ENCODE measurements at places on chromosomes 12 and 14.

DNA sequence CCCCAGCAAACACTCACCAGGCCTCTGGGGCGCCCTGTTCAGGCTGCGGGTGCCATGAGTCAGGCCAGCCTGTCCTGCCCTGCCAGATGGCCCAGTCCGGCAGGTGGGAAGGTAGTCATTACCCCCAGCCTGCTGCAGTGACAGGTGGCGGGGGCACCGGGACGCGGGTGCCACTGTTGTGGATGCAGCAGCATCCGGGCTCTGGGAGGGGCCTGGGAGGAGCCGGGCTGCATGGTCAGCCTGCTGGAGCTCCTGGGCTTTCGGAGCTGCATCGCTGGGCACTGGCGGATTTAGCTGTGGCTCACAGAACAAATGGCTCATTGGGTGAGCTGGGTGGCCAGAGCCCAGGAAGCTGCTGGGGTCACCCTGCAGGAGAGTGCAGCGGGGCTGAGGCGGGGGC is 13.5 kb downstream of the CEP170B start:
- no peak for DNase-seq

GRCh38 chr14:63480599-63480998 is 62.6 kb downstream of the PPP2R5E start:
- DNase-seq: no peak

- no peak for DNase-seq
Measured at GRCh38 chr14:98171654-98172053, 1100.3 kb downstream of the BCL11B start.

DNA sequence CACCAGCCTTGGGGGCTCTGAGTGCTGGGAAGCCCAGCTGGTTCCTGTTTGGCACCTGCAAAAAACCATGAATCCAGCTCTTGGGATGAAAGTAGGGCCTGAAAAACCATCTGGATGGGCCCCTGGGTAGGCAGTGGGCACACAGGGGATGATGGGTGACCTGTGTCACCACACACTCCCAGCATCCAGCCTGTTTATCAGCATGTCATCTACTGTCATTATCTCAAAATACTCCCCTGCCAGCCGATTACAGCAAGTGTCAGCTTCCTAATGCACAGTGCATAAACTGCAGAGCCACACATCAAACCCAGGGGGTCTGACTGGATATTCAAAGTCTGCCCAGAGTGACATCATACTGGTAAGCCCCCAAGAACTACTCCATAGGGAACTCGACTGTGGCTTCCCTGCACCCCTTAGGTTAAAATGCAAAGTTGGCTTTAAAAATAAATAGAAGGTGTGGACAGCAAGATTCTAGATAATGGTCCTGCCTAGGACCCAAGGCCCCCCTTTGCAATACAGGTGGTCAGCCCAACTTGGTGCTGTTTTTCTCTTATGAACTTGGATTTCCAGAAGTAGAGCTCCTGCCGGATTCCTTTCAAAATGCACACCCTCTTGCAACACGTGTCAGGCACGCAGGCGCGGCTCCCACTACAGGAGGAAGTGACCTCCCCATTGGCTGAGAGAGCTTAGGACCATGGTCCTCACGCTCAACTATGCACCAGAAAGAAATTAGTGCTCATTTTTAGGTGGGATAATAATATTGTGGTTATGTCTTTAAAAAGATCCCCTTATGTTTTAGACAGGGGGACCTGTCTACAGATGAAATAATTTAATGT is 94.1 kb downstream of the GCH1 start:
- DNase-seq: no peak

- DNase-seq: no peak
Measured at GRCh38 chr12:57766464-57767304, at the start of gene CYP27B1. Gene CYP27B1 (minus strand): TSS chr12:57767078. CDS start chr12:57767041, 37 bp downstream.

DNA sequence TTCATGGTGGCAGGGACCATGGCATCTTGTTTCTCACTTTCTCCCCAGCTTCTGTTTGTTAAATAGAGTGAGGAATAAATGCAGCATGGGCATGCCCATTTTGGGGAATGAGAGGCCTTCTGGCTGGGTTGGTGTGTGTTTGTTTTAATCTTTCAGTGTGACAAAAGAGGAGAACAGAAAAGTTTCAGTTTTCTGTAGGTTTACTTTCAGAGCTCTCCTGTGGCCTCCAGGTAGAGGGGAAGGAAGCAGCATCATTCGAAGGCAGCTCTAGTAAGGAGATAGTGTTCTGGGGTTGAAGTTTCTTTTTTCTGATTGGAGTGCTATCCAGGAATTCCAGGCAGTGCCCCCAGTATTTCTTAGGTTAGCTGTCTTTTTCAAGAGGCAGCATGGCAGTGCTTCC is 15.3 kb downstream of the MSRB3 start:
- no peak for DNase-seq

GRCh38 chr12:6049992-6050391 is 74.5 kb downstream of the VWF start:
- DNase-seq: no peak

DNA sequence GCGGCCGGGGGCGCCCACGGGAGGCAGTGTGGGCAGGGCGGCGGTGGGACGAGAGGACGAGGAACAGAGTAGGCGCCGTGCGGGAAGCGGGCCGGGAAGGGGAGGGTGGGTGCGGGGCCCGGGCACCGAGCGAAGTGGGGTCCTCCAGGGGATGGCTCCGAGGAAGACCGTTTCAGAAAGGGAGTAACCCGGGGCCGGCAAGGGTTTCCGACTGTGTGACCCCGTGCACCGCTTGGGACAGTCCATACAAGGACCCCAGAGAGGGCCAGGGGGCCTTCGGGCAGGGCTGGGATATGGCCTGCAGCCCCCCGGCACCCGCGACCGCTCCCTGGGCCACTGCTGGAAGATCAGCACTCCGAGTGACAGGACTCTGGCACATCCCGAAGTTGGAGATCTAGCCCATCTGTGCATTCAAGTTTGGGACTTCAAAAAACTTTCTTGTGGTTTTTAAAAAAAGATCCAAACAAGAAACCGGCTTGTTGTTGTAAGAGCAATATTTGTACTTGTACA is 448 bp downstream of the TSPAN9 start:
- DNase-seq: no peak

DNA sequence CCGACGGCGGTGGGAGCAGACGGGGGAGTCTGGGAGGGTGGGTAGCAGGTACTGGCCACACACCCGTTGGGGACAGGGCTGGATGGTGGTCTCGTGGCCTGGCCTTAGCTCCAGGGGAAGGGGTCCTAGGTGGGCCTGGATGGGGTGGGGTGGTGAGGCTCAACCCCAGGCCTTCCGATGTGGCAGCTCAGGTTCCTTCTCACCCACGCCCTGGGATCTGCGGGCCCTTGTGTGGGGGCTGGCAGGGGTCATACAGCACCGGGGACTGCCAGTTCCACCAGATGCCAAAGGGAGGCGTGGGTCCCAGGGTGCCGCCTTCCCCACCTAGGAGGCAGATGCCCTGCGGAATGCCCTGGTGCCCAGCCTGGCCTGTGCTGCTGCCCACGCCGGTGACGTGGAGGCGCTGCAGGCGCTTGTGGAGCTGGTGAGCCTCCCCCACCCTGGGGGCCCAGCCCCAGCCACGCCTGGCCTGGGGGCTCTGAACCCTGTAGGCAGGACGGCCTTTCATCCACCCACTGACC is 21.0 kb downstream of the ASPG start:
- DNase-seq: no peak

- no peak for DNase-seq
Measured at GRCh38 chr14:52021957-52022600, 32.7 kb downstream of the RTRAF start.

DNA sequence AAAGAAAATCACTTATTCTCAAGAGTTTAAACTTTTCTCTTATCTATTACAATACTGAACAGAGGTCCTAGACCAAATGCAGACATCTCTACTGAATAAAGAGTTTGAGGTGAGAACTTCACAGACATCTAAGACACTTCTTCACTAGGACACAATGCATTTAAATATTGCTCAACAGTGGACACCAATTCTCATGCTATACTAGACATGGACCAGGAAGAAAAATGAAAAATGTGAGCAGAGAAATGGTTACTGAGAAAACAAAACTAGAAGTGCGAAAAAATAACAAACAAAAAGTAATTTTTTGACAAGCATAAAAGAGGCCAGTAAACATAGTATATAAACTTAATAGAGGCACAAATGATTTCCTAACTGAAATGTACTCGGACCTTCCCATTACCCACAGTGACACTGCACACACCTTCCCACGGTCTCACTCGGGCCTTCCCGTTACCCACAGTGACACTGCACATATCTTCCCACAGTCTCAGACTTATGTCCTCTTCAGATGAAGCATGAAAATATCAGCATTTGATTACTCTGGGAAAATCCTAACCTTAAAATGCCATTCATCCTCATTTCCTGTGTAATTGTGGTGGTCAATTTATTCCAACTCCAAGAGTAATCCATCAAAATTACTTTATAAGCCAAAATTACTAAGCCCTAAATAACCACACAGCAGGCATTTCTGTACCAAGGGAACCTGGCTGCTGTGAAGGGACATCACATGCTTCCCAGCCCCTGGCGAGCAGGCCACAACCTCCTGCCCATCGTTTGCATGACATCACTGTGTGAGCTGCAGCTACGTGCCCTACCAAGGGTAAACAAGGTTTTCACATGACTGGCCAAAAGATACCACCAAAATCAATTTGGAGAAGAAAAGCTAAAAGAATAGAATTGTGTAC is 6.4 kb downstream of the SLC15A4 start:
- DNase-seq: no peak

- DNase-seq: no peak
Measured at GRCh38 chr14:58797010-58797429, 159.3 kb downstream of the DACT1 start.

- no peak for DNase-seq
Measured at GRCh38 chr12:27333403-27334009, 870 bp downstream of the BMAL2 start.

GRCh38 chr12:92511786-92512185 is 191.0 kb upstream of the PLEKHG7 start:
- no peak for DNase-seq

DNA sequence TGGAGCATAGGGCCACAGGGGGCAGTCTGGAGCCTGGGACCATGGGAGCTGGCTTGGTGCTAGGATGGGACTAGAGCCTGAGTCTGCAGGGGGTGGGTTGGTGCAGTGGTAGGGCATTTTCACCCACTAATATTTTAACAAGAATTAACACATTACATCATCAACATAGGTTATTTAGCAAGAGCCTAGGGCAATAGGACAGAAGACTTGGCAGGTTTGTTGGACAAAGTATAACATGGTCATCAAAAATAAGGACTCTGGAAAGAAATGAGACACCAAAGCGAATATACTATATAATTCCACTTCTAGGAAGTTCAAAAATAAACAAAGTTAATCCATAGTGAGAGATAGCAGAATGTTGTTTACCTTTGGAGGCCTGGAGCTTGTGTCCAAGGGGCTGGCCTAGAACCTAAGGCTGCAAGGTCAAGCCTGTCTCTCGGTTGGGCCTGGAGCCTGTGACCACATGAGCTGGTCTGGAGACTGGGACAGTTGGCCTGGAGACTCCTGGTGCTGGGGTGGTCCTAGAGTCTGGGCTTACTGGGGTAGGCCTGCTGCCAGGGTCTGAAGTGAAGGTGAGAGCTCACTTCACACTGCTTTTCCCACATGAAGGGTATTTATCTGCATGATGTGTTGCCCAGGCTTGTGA is 28.1 kb upstream of the CNOT2 start:
- DNase-seq: no peak

GRCh38 chr12:50806176-50806575 is 36.5 kb upstream of the TMPRSS12 start:
- no peak for DNase-seq

DNA sequence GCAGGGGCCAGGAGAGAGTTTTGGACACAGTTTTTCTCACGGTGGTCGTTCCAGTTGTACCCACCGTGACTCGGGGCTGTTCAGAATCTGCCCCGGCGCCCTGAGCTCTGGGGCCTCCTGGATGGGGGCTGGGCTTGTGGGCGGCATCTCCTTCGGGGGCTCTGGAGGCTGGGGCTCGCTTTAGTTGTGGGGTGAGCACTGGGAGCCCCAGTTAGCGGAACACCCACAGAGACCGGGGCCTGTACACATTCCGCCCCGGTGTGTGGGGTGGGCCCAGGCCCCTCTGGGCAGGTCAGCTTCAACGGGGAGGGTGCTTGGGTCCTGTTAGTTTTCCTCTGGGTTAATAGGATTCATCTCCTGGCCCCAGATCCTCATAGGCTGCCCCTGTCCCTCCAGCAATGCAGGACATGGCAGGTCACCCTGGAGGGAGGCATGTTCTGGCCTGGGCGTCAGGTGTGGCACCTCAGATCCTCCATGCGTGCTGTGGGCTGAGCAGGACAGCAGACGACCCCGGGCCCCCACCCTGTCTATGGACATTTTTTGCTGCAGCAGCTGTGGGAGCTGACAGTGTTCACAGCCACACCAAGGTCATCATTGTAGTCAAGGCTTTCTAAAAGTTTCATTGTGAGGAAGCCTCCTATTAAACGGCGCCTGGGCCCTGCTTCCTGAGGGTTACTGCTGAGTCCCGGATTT is 393.2 kb downstream of the TMEM121 start:
- no peak for DNase-seq

DNA sequence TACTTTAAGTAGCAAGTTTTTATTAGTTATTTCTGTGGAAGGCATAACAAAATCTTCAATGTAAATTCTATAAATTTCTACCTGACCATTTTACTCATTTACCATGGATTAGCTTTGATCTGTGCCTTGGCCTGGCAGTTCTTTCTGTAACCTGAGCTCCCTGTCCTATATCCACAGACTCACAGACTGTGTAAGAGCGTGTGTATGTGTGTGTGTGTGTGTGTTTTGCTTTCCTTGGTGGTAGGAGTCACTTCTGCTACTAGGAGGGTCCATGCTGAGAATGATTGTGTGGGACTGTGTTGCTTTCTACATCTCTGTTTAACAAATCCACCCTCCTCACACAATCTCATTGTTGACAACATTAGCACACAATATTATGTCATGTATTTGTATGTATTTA is 221.2 kb upstream of the PELI2 start:
- no peak for DNase-seq

DNA sequence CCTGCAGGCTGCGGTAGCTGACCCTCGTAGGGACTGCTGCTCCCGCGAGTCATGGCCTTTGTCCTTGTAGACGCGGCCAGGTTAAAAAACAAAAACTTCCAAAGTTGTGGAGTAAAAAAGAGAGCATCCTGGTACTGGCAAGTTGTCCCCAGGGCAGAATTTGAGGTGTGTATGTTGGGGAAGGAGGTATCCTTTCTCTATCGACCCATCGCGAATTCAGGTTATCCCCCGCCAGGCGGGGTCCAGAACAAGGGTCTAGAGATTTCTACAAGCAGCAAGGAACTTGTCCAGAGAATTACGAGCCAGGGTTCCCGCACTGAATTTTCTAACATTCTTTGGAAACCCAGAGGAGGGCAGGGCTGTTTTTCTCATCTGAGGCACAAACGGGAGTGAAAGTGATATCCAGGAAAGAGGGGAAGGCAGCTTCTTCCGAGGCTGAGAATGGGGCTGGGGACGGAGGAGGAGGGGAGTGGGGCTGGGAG is 16.3 kb downstream of the TBX3 start:
- no peak for DNase-seq

GRCh38 chr14:93981316-93982229 is 5.2 kb upstream of the ASB2 start:
- no peak for DNase-seq

- DNase-seq: no peak
Measured at GRCh38 chr14:105324871-105325270, 10.3 kb downstream of the PACS2 start.

GRCh38 chr14:75986439-75986765 is 839 bp downstream of the IFT43 start:
- DNase-seq: no peak

GRCh38 chr12:89762498-89763170 is 54.0 kb upstream of the ATP2B1 start:
- DNase-seq: no peak

Data from esophagus squamous epithelium (tissue), 5 donors.